ENCODE measurements at places on chromosomes 11 and 22.

GRCh38 chr22:42938976-42939375 is 76.0 kb downstream of the PACSIN2 start:
- DNase-seq: no peak

GRCh38 chr22:45202333-45203149 is 38.2 kb downstream of the KIAA0930 start:
- no peak for DNase-seq

DNA sequence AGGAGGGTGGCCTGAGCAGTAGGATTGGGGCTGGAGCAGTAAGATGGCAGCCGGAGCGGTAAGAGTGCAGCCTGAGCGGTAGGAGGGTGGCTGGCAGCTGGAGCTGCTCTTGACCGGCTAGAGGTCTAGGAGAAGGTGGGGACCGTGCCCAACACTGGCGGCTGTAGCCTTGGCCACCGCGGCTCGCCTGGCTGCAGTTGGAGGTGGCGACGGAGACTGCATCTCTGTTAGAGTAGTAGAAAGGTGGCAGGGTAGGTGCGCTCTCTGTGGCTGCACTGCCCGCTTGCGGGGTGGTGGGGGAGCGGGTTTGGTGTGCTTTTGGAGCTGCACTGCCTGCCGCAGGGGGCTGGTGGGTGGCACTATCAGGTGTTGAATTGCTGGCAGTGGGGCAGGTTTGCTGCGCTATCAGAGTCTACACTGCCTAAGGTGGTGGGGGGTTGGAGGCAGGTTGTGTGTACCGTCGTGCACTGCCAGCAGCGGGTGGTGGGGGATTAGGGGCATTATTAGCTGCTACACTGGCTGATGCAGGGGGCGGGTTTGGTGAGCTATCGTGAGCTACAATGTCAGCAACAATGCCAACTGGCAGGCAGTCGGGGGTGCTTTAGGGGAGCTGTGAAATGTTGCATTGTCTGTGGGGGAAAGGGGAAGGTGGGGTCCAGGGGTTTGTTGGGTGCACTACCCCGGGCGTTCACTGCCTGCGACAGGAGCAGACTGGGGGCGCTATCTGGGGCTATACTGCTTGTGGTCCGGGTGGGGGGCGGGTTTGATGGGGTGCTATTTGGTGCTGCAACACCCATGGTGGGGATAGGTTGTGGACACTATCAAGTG is 4461.3 kb upstream of the OR11H1 start:
- DNase-seq: no peak

- DNase-seq: no peak
Observed at GRCh38 chr11:128040603-128041002, 546.8 kb downstream of the ETS1 start.

GRCh38 chr11:17252704-17253103 is 23.8 kb upstream of the NUCB2 start:
- DNase-seq: no peak

DNA sequence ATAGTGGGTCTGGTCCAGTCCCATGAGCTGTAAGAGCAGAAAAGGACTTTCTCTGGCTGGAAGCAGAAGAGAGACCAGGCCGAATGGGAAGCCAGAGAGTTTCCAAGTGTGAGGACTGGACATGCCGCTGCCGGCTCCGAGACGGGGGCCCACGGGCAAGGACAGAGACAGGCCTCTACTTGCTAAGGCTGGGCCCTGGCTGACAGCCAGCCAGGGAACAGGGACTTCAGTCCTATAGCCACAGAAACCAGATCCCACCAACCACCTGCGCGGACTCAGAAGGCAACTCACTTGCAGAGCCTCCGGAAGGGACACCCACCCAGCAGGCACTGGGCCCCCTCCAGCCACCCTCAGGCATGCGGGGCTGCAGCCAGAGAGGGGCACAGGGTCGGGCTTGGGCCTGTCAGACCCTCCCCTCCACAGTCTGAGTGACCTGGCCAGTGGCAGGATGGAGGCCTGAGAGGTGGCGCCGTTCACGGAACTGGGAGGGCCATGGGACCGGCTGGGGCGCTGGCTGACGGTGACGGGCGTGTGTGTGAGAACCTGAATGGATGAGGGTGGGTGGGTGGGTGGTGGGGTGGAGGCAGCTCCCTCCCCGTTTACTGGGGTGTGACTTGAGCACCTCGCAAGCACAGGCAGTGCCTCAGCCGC is 47.8 kb upstream of the A4GALT start:
- no peak for DNase-seq

GRCh38 chr11:68128682-68129327 is 7.6 kb upstream of the CHKA start:
- no peak for DNase-seq

GRCh38 chr11:67581469-67581868 is 2.1 kb upstream of the GSTP1 start:
- no peak for DNase-seq

GRCh38 chr11:129795089-129795488 is 20.6 kb upstream of the TMEM45B start:
- no peak for DNase-seq

DNA sequence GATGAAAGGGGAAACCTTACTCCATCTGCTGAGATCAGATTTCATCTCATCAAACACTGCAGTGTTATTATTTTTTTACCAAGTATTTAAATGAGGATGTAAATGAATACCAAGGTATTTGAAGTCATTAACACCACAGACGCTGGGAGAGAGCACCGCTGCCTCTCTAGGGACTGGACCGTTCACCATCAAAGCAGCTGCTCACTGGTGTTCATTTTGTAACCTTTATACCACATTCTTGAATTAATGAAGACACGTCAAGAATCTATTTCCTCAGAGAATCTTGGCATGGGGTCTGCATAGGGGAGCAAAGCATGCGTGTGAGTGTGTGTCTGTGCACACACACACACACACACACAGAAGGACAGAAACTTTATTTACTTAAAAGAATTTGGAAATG is 15.6 kb downstream of the SIAE start:
- no peak for DNase-seq

- no peak for DNase-seq
Observed at GRCh38 chr22:47002692-47003091, 240.2 kb downstream of the TBC1D22A start.

- no peak for DNase-seq
Observed at GRCh38 chr11:12664385-12664784, 9.8 kb upstream of the TEAD1 start.

- DNase-seq: no peak
Observed at GRCh38 chr22:29877620-29878019, 5.4 kb upstream of the MTMR3 start.

- DNase-seq: no peak
Observed at GRCh38 chr22:37973271-37974170, 10.8 kb downstream of the SOX10 start.

DNA sequence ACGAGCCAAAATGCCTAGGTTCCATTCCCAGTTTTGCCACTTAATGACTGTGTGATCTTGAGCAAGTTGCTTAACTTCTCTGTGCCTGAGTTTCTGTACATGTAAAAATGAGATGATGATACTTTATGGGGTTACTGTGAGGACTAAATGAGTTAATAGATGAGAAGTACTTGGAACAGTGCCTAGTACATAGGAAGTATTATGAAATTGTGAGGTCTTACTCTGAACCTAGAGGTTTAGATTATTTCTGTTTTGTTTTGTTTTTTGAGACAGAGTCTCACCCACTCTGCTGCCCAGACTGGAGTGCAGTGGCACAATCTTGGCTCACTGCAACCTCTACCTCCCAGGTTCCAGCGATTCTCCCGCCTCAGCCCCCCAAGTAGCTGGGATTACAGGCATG is 227.0 kb upstream of the POU2AF2 start:
- no peak for DNase-seq

GRCh38 chr11:64225608-64226506 is at the start of the genes NUDT22 and TRPT1:
Gene NUDT22 (plus strand): TSS chr11:64226274. CDS start chr11:64226653, 379 bp downstream.
Gene TRPT1 (minus strand): TSS chr11:64226186. CDS start chr11:64225860, 326 bp downstream.
- DNase-seq: peak; percentile 87

GRCh38 chr22:35451592-35451991 is 51.7 kb downstream of the MCM5 start:
- no peak for DNase-seq

DNA sequence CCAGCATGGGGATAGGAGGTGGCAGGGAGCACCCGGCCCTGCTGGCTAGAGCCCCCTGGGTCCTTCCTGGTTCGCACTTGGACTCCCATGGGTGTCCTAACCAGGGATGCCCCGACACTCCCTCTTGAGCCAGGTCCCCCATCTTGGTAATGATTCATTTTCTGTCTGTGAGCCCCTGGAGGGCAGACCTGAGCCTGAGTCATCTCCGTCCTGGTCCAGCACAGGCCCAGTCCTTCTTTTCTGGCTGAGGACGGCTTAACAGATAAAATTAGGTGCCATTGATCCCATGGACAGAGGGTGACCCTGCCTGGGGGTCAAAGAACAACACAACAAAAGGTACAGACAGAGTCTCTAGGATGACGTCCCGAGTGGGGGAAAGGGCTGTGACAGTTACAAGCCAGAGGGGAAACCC is 3.5 kb downstream of the RHOD start:
- no peak for DNase-seq

DNA sequence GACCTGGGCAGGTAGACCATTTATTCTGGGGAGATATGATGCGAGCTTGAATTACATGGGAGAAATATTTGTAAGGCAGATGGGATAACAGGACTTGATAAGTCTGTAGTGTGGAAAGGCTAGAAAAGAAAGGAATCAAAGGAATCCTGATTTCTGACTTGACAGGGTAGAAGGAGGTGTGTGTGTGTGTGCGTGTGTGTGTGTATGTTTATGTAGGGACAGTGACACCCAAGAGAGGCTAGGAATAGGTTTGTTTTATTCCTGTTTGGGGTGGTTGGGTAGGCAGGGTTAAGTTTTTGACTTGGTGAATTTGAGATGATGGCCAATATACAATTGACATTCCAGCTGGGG is 390 bp upstream of the HTATIP2 start:
- DNase-seq: no peak

DNA sequence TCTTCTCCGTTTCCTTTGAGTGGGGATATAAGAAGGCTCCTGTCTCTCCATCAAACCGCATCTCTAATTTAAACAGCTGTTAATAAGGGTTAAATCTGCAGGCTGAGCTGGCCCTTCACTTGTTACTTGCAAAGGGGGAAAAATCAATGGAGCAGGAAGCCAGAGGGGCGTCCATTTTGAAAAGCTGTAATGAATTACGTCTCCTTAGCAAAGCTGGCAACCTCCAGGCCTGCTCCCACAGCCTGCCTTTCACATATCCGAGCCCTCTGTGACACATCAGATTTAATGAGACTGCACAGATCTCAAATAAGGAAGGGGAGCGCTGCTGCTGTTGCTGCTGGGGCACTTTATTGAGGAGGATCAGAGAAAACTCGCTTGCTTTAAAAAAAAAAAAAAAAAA is 320.8 kb downstream of the BLID start:
- no peak for DNase-seq

GRCh38 chr11:32312865-32313403 is 122.4 kb downstream of the WT1 start:
- no peak for DNase-seq

- DNase-seq: no peak
Observed at GRCh38 chr11:5362017-5362625, 10.8 kb downstream of the OR51B6 start.

DNA sequence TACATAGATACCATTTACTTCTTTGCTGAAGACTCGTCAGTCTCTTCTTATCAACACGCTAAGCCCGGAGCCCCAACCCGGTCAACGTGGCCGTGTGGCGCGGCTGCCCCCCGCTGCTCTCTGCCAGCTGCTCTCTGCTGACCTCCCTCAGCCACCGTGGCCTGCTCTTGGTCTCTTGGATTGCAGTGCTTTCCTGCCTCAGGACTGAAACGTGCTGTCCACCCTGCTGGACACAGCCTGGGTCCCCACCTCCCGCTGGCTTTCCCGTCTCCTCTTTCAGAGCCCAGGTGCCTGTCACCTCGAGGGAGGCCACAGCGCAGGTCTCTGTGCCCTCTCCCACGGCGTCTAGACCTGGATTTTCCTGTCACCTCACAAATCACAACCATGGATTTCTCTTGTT is 388.1 kb upstream of the B3GAT1 start:
- no peak for DNase-seq

- DNase-seq: peak; percentile 15
Observed at GRCh38 chr11:121372671-121373429, 79.3 kb upstream of the SORL1 start.

DNA sequence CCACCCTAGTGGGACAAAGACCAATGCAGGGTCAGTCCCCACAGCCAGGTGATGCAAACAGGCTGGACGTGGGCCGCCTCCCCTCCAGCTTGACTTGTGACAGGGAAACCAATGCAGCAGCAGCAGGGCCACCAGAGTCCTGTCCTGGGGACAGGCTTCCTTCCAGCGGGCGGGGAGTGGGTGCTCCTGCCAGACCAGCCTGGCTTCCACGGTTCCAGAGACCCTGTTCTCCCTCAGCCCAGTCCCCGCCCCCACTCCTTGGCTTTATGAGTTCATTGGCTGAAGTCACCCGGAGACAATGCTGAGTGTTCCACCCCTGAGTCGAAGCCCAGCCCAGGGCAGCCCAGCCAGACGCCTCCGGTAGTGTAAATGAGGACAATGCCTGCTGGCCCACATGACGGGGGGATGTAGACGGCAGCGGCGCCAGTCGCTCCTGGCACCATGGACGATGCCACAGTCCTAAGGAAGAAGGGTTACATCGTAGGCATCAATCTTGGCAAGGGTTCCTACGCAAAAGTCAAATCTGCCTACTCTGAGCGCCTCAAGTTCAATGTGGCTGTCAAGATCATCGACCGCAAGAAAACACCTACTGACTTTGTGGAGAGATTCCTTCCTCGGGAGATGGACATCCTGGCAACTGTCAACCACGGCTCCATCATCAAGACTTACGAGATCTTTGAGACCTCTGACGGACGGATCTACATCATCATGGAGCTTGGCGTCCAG is at the start of gene TSSK2:
TSS of gene TSSK2 (plus strand) at position 350 of the 726 bp plus-strand sequence. CDS start at position 442, 92 bp downstream.
- no peak for DNase-seq

DNA sequence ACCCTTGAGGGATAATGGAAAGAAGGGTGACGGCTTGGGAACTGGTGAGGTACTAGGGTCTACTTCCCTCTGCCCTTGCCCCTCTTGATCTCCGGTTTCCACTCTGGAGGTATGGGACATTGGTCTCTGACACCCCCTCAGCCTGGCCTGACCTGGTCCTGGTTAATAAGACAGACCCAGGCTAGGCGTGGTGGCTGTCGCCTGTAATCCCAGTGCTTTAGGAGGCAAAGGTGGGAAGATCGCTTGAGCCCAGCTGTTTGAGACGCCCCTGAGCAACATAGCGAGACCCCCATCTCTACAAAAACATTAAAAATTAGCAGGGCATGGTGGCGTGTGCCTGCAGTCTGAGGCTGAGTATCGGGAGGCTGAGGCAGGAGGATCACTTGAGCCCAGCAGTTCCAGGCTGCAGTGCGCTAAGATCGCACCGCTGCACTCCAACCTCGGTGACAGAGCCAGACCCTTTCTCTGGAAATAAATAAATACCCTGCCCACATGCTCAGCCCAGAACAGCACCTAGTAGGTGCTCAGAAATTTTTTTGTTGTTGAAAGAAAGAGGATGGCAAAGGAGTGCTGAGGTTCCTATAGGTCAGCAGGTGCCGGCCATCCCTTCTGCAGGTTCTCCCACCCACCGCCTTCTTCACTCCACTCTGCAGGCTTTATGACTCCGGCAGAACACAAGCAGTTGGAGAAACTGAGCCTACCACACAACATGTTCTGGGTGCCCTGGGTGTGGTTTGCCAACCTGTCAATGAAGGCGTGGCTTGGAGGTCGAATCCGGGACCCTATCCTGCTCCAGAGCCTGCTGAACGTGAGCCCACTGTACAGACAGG is 6.3 kb downstream of the BEST1 start:
- DNase-seq: no peak
